ENCODE measurements at places on chromosomes 2 and 18. TPM values are rescaled to one million over a fixed set of nuclear protein-coding genes. Genes with fewer than 3 reads are reported as not detected.

Gene PROM2
- not detected for polyA plus RNA-seq

Gene REEP1
- polyA plus RNA-seq = 0.05 TPM

Gene PTRHD1
- polyA plus RNA-seq = 75.4 TPM

Gene DSG1
- 0.04 TPM for polyA plus RNA-seq

Gene STAT4
- 0.37 TPM for polyA plus RNA-seq

Gene TRIM43
- polyA plus RNA-seq = not detected

Gene SCYGR4
- not detected for polyA plus RNA-seq

Gene ATG16L1
- polyA plus RNA-seq = 32.4 TPM

Gene CBLN2
- polyA plus RNA-seq = not detected

Gene AQP12B
- polyA plus RNA-seq = not detected

Gene LRATD1
- 0.07 TPM for polyA plus RNA-seq

Gene C1D
- 23.5 TPM for polyA plus RNA-seq

Gene WDR75
- polyA plus RNA-seq = 54.5 TPM

Gene IL36RN
- not detected for polyA plus RNA-seq

Gene MDH1
- polyA plus RNA-seq = 203 TPM

Gene ZNF892
- not detected for polyA plus RNA-seq

Gene ANKRD53
- 0.12 TPM for polyA plus RNA-seq

Gene RAX
- not detected for polyA plus RNA-seq

Gene UNC80
- polyA plus RNA-seq = not detected

Gene GEN1
- 9.9 TPM for polyA plus RNA-seq

Gene NDC80
- 5.5 TPM for polyA plus RNA-seq

Gene ZNF142
- 5.9 TPM for polyA plus RNA-seq

Gene SPATA3
- not detected for polyA plus RNA-seq

Gene AMER3
- polyA plus RNA-seq = not detected

Gene LIMS2
- polyA plus RNA-seq = 1.9 TPM

Gene COL5A2
- polyA plus RNA-seq = 0.83 TPM

Gene SPEG
- 0.94 TPM for polyA plus RNA-seq

Gene COL4A3
- polyA plus RNA-seq = not detected
